ENCODE measurements at places on chromosomes 5 and 9. TPM values are rescaled to one million over a fixed set of nuclear protein-coding genes. Genes with fewer than 3 reads are reported as not detected.

- no peak for DNase-seq
Observed at GRCh38 chr9:117783828-117784227, 79.6 kb downstream of the TLR4 start.

- no peak for DNase-seq
Observed at GRCh38 chr5:9054322-9054721, 491.6 kb downstream of the SEMA5A start.

DNA sequence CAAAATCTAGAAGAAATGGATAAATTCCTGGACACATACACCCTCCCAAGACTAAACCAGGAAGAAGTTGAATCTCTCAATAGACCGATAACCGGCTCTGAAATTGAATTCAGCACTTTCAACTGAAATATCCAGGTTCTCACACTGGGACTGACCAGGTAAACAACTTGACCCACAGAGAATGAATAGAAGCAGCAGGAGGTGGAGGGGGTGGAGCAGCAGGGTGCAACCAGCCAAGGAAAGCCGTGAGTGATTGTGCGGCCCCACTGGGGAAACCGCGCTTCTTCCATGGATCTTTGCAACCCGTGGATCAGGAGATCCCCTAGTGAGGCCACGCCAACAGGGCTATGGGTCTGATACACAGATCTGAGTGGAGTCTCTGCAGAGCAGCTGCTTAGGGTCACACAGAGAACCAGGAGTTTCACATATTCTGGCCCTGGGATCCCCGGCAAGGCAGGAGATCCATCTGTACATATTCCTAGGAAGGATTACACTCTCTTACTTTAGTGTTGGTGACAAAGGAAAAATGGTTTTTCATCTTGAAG lies 181.5 kb downstream of the SLCO4C1 start:
- DNase-seq: no peak

The SLF1 gene
- total RNA-seq: 20.7 TPM

The OTULIN gene
- 27.9 TPM for total RNA-seq

All from HT1080 (cell line).